ENCODE measurements at places on chromosomes 7 and 10.

DNA sequence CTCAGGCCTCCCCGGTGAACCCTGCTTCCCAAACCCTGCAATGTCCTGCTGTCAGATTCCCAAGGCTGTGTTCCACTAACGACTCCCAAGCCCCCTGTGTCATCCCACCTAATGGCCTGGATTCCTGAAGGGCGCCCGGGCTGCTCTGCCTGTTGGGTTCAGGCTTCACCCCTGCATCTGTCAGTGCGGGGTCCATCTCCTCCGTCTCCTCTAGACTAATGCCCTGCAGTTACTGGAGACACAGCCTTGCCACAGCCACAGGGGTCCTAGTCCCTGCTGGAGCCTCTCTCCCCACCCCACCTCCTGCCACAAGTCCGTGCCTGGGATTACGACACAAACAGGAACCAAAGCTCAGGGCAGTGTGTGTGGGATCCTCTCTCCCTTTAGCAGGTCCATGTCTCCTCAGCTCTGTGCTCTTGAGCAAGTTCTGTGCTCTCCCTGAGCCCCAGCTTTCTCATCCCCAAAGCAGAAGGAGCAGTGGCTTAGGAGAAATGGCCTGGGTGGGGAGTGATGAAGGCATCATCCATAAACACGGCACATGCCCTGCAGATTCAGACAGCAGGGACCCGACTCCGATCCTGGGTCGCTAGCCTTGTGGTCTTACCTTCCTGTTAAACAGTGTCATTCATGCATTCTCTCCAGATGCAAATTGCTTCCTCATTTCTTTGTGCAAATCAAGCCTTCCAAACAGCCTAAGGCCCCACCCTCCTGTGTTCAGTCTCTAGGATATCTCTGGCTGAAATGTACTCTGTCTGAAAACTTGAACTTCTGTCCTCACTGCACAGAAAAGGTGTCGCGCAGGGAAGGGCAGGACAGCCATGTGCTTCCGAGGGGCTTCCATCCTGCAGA lies 8.2 kb upstream of the RBP3 start:
- DNase-seq = no peak

DNA sequence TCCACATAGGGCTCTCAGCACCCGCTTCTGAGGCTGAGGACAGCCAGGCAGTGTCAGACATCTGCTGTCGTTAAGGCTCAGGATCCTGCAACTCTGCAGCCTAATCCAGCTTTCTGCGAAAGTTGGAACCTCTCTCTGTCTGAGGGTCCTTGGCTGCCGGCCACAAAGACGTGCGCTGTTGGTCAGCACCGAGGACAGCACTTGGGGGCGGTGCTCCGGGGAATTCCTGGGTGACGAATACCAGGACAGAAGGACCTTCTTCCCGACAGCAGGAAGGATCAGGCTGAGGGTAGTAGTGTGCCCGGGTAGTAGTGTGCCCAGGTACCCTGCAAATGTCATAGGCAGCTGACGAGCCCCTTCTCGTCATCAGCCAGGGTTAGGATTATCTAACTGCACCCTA lies 16.0 kb upstream of the RASGEF1A start:
- DNase-seq = no peak

GRCh38 chr7:149254181-149254858 lies 7.7 kb upstream of the ZNF783 start:
- no peak for DNase-seq

- DNase-seq = no peak
Observed at GRCh38 chr10:25178411-25178810, 3.6 kb downstream of the GPR158 start.

DNA sequence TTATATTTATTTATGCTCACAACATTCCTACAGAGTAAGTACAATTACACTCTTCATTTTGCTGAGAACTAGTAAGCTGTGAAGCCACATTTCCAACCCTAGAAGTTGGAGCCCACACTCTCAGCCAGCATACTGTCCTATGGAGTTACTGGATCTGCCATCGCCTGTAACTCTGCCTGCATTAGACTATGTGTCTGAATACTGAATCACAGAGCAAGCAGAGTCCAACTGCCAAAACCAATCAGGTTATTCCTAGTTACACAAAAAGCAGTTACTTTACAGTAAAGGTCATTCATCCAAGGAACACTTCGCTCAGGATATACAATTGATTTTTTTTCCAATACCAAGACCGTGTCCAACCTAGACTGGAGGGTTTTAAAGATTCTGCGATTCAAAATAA lies 21.5 kb downstream of the CTAGE6 start:
- DNase-seq = no peak

GRCh38 chr7:106766551-106766950 lies 98.5 kb upstream of the PIK3CG start:
- DNase-seq = no peak

DNA sequence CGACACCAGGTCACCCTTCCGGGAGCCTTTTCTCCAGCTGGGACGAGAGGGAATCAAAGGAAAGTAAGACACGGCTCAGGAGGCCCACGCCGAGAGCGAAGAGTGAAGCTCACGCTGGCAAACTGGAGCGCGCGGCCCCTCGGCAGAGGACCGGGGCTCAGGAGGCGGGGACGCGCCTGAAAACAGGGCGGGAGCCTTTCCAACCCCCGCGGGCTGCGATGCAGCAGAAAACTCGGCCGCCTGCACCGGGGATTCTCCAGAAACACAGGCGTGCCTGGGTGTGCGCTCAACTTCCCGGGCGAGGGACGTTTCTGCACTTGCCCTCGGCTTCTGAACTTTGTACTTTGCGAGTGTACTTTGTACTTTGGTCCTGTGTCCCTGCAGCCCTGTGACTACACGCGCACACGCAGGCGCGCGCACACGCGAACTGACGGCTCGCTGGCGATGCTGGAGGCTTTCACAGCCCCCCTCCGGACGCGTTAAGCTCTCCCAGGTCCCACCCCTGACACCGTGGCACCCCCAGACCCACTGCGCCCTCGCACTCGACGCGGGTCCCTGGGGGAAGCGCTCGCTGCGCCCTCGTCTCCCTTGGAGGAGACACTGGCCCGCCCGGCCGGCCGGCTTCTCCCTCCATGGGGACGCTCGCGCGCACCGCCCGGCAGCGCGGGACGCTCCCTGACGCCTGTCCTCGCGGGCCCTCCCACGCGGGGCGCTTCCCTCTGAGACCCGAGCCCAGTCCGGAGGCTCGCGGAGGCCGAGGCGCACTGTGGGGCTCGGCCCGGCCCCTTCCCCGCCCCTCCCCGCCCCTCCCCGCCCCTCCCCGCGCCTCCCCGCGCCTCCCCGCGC lies 588 bp upstream of the PAOX start:
- DNase-seq = no peak

DNA sequence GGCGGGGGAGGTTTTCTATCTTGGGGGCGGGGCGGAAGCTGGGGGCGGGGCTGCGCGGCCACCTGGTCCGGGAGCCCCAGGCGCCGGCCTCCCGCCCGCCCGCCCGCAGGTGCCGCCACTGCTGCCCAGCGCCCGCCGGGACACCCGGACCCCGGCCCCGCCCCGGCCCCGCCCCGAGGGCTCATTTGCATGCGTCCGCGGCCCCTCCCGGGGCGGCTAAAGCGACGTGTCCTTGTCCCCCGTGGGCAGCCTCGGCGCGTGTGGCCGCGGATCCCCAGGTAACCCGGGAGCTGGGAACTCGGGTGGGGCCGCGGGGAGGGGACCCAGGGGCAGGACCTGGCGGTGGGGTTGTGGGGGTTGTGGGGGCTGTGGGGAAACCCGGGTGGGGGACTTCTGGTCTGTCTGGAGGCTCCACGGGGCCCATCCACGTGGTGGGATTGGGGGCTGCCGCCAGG lies at the start of gene BHLHA15:
TSS of gene BHLHA15 (plus strand) at position 219 of the 455 bp plus-strand sequence. CDS start 871 bp downstream, outside the sequence.
- no peak for DNase-seq

GRCh38 chr10:70223728-70224127 lies 9.5 kb downstream of the PPA1 start:
- no peak for DNase-seq

GRCh38 chr10:132606536-132607316 lies 69.1 kb downstream of the INPP5A start:
- DNase-seq = no peak

DNA sequence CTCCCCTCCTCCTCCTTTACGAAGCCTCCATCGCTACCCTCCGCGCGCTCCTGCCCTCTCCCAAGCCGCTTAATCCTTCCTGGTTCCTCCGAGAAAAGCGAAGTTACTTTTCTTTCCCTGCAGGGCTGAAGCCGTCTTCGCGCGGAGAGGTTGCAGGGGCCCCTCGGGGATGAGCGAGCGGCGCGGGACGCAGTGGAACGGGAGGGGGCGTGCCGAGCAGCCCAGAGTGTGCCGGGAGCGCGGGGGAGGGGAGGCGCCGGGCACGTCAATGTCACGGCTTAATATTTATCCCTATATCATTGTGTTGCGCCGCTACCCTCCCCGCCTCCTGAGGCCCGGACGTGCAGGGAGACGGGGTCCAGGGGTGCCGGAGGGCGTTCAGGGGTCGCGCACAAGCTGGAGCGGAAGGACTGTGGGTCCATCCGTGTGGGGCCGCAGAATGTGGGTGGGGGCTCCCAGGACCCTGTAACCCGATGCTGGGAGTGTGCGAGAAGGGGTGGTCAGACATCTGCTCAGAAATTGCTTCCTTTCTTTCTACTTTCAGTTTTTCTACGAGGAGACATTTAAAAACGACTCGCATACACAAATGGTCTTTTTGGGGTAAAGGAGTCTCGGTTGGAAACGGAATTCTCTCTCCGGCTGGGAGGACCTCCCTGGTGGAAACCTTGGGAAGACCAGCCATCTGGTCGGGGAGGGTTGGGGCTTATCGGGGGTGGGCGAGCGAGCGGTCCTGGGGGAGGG lies 2.4 kb downstream of the CDK6 start:
- DNase-seq = no peak

- no peak for DNase-seq
Observed at GRCh38 chr7:55247428-55247827, 117.7 kb upstream of the LANCL2 start.

GRCh38 chr10:125871338-125871737 lies 9.8 kb downstream of the DHX32 start:
- no peak for DNase-seq

DNA sequence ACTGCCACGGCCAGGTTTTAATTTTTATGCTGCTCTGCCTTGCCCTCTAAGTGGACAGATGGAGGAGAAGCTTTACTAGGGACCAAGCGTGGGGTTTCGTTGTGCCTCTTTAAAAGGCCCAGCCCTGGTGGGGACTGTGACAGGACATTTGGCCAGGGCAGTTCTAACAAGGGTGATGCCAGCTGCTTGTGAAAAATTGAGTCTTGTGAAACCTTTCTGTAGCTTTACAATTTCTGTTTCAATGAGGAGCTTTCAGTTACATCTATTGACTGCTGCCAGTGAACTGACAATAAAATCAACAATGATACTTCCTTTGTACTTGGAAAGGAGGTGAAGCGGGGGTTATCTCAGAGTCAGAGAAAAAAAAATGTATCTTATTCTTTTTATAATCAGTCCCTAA lies 233.1 kb upstream of the CSTF2T start:
- no peak for DNase-seq

DNA sequence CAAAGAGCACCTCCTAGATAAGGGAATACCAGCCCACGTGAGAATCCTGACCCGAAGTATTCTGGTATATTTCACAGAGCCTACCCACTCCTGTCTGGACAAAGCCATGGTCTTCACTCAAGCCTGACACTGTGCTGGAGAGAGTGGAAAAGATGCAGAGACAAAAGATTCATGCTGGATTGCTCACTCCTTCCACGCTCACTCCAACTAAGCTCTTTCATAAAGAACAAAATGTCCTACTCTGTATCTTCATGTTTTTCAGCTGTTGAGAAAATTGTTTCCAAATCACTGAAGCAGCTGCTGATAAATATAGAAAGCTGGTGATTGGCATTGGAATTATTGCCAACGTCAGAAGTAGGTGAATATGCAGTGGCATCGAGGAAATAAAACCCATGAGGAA lies 106.0 kb downstream of the ABLIM1 start:
- no peak for DNase-seq

DNA sequence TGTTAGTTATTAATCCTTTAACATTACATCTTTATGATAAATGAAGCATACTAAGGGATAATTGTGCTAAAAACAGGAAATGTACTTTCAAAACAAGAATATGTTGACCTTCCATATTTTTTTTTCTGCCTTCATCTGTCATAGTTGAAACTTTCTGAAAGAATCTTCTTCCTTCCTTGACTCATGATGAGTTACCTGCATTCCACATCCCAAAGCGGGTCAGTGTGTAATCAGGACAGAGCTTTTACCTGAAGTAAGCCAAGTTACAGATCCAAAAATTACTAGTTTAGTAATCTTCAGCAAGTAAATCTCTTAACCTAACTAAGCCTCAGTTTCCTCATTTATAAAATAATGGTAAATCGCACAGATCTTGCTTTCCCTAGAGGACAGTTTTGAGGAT lies 13.4 kb upstream of the ARL4A start:
- no peak for DNase-seq

GRCh38 chr7:28104811-28105210 lies 75.8 kb downstream of the JAZF1 start:
- no peak for DNase-seq

DNA sequence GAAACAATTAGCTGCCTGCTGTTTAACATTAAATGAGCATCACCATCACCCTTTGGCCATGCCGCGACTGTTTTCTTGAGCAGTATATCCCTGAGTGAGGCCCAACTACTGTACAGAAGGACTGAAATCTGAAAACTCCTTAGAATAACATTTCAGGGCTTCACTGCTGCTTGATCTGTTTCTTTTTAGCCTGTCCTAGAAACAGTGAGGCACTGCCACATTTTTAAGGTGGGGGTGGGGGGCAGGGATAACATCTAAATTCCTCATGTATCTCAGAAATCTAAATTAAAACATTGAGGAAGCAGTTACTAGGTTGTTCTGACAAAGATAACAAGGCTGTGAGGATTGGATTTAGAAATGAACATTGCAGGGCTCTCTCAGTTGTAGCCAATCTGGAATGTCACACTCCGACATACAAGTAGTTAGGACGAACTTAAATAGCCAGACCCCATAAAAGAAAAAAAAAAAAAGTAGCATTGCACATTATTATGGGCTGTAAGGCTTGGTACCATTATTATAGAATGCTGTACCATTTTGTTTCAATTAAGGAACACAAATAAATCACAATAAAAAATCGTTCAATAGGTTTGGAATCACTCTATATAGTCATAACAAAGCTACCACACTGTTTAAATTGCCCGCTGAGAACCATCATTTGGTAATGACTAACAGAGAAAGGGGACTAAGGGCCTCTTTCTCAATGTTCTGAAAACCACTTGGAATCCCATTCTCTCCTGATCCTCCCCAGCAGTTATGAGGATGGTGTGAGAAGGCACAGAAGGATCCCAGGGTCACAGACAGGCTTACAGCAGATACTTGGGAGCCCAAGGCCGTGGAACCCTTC lies 256.1 kb downstream of the INHBA start:
- DNase-seq = no peak

DNA sequence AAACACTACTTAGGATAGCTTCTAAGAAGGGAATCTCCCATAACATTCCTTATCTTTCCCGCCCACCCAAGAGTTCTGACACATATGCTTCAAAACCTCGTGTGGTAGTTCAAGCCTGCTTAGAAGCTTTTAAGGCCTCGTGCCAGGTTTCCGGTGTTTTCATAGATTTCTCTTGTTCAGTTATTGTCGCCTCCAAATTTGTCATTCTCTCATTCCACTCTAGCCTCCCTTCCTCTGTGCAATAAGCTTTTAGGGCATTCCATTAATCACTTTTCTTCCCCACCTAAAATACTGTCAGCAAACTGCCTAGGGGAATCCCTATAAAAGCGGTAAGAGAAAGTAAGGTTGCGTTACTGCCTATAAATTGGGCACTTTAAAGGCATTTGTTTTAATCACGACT lies 718 bp upstream of the BPGM start:
- DNase-seq = no peak
